ENCODE measurements at places on chromosomes 2 and 18.

DNA sequence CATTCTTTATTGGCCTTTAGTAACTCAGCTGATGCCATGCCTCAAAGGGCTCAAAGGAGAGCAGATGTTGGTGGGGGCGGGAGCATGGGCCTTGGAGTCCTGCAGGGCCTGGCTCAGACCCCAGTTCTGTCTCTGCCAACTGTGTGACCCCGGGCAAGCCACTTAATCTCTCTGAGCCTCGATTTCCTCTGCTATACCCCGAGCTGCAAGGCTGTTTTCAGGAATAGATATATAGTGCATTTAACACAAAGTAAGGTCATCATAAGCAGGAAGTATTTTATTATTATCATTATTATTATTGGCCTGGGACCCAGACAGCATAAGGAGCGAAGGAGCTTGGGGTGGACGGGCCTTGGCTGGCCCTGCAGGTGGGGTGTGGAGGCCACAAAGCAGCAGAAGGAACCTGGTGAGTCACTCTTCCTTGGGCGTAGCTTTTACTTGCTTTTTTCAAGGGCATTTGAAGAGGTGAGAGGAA, 162.7 kb downstream of the INHBB start:
- DNase-seq = no peak

- no peak for DNase-seq
Observed at GRCh38 chr2:171762879-171763573, 75.8 kb downstream of the DYNC1I2 start.

GRCh38 chr2:132611719-132612118, 58.3 kb downstream of the LYPD1 start:
- DNase-seq = no peak

- DNase-seq = no peak
Observed at GRCh38 chr2:119760237-119760955, 674 bp downstream of the PTPN4 start.

DNA sequence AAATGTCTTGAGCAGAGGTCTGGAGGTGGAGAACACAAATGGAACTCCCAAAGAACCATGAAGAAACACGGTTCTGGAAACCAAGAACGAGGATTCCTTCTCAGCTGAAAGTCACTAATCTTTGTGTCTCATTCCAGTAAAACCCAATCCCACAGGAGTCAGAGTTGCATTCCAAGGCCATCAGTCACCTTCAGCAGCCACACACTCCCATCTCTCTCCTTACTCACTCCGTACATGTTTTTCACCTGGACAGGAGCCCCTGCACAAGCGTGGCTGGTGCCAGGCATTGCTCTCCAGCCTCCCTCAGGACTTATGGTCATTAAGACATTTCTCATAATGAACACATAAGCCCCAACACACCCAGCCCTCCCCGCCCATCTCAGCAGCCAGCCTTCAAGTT, 175.4 kb upstream of the SIX2 start:
- DNase-seq = no peak

DNA sequence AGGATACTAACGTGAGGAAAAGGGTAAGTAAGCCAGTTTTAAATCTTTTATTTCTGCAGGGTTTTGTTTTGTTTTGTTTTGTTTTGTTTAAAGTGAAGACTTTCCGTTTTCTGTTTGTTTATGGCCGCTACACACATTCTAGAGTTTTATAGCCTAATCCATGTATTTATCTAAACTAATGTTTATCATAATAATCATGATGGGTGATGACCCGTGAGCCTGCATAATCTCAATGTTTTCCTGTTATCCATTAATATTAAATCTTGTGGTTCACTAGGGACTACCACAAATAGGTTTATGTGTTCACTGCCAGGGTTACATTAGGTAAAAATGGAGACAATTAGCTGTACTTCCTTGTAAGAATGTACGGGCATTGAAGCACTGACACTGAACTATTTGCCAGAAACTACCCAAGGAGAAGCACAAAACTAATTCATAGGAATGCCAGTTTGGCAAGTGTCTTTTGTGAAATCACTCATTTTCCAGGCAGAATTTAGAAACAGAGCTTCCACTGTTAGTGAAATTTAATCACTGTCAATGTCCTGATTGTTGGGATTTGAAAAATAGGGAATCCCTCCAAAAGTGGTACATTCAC, 574.8 kb downstream of the LRP1B start:
- no peak for DNase-seq

GRCh38 chr2:102144128-102144527, 1.6 kb downstream of the IL1R1 start:
- DNase-seq = no peak

- no peak for DNase-seq
Observed at GRCh38 chr2:121998751-121999150, 243.3 kb downstream of the TSN start.

DNA sequence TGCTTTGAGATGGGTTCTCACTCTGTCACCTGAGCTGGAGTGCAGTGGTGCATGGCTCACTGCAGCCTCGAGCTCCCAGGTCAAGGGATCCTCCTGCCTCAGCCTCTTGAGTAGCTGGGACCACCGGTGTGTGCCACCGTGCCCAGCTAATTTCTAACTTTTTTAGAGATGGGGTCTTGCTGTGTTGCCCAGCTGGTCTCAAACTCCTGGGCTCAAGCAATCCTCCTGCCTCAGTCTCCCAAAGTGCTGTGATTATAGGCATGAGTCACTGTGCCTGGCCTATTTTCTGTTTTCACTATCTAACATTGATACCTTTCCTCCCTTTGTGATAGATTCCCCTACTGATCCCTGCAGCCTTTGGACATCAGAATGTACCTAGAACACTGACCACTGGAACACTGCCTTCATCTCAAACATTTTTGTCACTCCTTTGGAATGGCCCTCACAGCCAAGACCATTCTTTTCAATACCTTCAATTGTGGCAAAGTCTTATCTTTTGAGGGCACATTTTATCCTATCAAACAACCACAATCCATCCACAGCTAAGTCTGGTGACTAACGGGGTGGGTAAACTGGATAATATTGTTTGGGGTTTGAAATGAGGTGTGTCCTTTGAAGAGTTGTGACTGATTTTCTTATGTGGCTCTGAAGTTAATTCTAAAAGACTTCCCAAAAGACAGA, 43.7 kb downstream of the EPAS1 start:
- no peak for DNase-seq

DNA sequence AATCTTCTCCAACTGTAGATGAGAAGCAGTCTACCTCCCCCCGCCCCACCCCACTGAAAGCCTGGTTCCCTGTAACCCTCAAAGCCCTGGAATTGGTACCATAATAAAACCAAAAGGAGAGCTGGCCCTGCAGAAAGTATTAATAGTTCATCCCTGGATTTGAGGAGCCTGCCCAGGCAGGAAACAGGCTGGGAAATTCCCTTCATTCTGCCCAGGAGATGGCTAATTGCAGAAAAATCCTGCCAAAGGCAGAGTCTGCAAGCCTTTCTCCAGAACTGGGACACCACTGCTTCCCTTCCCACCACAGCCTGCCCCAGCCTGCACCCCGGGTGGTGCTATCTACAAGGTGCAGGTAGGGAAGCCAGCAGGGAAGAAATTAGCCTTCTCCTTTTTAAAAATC, 16.3 kb downstream of the GKN2 start:
- no peak for DNase-seq

GRCh38 chr2:102117472-102117858, 25.1 kb upstream of the IL1R1 start:
- DNase-seq = no peak

Measured in hypothalamus (tissue), 51 donors.